Activated CD8-positive, alpha-beta memory T cell treated with anti-CD3 and anti-CD28 coated beads for 1 hour (primary cell): ENCODE measurements at places on chromosomes 6 and 20.

DNA sequence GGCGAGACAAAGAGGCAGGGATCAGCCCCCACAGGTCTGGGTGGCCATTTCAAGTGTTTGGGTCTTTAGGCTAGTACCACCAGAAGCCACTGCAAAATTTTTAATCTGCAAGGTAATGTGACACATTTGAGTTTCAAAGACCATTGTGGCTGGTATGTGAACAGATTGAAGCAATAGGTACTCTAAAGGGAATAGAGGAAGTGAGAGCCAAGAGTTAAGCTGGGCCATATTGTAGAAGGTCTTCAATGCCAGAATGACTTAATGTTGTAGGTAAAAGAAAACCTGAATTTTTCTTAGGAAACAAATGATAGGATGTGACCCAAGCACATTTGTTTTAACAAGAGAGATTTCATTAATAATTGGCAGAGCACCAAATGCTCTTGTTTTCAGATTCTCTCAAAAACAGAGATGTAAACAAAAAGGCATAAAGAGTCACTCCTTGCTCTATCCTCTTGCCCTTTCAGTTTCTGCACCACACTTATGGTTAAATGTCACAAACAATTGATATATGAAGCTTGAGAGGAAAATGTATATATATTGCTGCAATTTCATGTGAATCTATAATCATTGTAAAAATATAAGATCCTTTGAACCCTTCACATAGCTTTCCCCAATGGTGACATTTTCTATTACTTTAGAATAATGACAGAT lies 307.1 kb upstream of the PLN start:
- no peak for DNase-seq

DNA sequence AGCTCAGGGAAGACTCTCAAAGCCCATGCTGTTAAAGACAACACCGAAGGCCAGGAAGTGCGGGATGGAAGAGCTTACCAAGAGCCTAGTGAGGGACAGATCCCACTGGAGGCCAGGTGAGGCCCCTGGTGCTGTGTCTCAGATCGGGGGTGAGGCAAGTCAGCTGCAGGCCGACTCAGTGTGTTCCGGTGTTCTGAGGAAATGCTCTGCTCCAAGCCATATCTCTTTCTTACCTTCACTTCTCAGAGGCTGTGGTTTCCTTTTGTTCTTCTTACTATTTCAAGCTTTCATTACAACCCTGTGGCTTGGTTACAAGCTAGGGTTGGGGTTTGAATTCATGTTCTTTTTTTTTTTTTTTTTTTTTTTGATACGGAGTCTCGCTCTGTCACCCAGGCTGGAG lies 114.3 kb upstream of the ZFP64 start:
- DNase-seq: peak; percentile 1

GRCh38 chr20:4061987-4062386 lies 46.6 kb upstream of the RNF24 start:
- DNase-seq: no peak

DNA sequence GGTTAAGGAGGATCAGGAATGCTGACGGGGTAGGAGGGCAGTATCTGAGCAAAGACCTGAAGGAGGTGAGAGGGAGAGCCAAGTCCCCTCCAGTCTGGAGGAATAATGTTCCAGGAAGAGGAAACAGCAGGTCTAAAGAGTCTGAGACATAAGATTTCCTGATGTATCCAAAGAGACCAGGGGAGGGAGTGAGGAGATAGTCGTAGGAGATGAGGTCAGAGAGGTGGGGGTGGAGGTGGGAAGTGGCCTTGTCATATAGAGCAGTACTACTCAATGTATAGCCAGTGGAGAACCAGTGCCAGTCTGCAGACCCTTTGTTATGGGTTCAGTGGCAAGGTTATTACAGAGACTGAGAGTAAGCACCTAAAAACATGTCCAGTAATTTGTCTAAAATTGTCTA lies 130.6 kb downstream of the COL9A1 start:
- DNase-seq: no peak

DNA sequence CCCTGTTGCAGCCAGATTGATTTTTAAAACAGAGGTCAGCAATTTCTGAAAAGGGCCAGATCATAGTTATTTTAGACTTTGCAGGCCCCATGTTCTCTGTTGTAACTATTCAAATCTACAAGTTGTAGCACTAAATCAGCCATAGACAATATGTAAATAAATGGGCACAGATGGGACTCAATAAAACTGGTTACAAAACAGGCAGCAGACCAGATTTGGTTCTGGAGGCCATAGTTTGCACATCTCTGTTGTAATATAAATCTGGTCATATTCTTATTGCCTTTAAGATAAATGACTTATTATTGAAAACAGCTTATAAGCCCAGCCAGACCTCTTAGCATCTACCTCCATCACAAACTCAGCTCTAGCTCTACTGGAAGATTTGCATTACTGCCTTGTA lies 114.0 kb upstream of the ARG1 start:
- DNase-seq: no peak

- no peak for DNase-seq
These were observed 6.8 kb downstream of the MKKS start for GRCh38 chr20:10427060-10427692.

DNA sequence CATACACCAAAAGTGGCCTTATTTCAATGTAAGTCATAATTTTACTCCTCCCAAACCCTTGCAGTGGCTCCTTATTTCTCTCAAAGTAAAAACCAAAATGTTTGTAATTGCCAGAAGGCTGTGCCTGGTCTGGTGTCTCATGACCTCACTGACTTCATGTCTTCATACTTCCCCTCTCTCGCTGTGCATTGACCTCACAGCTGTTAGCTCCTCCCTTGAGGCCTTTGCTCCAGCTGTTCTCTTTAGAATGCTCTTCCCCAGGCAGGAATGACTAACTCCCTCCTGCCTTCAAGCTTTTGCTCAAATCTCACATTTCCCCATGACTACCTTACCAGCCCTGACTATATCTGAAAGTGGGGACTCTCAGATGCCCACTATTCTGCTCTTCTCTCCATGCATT lies 83.3 kb downstream of the MTFR2 start:
- DNase-seq: no peak

- DNase-seq: no peak
These were observed 28.1 kb downstream of the MAP1LC3A start for GRCh38 chr20:34586488-34587163.

DNA sequence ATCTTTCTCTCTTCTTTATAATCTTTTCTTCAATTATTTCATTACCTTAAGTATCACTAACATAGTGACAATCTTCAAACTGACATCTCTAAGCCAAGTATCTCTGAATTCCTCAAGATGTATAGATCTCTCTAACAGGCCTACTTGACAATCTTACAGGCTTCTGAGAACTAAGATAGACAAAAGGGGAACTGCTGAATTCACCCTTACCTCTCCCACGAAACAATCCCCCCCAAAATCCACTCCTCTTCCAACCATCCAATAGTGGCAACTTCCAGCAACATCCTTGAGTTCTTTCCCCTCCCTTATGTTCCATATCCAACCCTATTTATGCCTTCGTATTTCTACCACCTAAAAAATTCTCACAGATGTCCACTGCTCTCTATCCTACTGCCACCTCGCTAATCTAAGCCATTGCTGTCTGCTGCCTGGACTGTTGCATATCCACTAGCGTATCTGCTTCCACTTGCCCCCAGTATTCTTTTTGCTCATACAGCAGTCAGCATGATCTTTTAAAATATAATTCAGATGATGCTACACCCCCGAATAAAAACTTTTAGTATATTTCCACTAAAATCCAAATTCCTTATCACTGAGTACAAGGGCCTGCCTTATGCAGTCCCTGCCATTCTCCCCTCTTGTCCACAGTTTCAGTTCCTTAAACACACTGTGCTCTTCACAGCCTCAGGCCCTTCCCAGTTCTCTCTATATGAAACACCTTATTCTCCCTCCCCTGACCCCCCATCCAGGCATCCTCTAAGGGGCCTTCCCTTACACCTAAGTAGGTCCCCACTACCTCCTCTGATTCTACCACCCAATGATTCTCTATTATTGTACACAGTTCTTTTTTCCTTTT lies 8.0 kb downstream of the REPS1 start:
- no peak for DNase-seq

DNA sequence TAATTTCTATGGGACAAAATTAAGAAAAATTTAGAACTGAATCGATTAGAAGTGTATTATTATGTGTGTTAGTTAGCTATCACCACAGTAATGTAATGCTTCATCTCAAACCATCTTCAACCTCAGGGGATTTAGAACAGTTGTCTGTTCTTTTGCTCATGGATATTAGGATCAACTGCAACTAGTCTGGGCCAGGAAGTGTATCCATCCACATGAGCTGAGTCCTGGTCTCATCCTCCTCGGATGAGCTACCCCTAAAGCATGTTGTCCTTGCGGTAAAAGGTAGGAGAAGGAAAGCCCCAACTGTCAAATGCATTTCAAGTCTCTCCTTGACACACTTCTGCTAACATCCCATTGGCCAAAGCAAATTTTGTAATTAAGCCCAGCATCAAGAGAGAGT lies 537.7 kb downstream of the KIF16B start:
- no peak for DNase-seq

DNA sequence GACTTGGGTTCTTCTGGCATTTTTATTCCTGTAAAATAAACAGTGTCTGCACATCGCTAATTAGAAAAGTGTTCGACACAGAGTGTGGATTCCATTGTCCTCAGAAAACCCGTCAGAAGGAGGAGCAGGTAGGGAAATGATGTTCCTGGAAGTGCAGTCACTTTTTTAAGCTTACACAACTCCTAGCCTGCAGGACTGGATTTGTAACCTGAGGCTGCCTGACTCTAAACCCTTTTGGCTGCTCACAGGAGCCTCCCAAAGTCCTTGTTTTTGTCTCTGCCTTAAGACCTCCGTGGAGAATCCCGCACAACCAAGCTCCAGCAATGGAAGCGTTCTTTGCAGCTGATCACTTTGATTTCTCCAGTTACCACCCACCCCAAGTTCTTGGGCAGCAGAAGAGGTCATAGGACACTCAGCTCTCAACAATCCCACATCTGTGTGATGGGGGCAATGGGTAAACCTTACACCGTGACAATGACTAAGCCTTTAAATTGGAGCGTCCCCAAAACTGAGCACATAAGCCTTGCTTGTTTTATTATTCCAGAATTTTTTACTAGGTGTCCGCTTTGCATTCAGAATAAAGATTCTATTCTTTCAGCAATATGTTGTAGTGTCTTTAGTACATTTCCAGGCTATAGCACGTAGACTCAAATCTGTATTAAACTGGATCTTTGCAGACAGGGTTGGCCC lies 227.9 kb downstream of the TBXT start:
- no peak for DNase-seq

DNA sequence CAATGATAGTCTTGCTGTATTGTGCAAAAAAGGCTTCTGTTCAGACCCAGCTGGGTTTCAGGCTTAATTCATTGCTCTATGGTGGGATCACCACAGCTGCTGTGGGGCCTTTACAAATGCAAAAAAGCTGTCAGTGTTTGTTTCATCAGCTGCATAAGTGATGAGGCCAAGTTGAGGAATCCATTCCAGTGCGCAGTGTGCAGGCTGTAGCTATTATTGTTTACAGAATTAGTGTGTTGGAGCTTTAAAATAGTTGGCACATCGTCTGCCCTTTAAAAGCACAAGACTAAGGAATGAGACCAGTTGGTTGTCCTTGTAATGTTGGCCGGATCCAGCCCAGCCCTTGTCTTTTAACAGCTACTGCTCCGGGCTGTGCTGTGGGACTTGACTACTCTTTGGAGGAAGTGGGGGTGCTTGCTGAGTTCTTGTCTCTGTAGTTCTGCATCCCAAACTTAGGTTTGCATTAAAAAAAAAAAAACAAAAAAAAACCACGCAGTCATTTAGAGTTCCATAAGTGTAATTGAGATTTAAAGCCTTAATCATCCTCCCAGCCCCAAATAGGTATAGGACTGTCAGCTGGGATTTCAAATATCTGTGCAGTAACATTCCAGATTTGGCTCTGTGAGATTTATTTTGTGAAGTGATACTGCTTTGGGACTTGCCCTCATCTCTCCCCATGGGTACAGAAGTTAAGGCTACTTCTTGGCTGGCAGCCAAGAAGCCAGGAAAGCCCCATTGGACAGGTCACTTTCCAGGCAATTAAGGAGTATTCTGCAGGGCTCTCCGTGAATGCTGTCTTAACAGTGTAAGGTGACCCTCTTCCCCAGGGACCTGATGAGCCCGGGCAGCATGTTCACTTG lies 19.3 kb downstream of the JARID2 start:
- DNase-seq: no peak

DNA sequence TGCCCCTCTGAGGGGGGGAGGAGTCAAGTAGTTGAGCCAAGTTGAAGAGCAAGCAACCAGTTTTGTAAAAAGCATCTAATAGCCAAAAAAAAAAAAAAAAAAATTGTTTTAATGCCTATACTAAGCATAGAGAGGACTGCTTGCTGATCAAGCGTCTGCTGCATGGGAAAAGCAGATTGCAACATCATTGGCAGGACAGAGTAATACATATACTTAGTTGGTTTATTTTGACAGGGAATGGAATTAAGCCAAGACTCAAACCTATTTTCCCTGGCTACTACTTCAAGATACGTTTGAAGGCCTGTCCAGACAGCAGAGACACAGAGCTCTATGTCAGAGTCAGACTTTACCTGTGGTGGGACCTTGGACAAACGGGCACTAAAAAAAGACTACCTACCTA lies 120.5 kb downstream of the RTN4IP1 start:
- no peak for DNase-seq

DNA sequence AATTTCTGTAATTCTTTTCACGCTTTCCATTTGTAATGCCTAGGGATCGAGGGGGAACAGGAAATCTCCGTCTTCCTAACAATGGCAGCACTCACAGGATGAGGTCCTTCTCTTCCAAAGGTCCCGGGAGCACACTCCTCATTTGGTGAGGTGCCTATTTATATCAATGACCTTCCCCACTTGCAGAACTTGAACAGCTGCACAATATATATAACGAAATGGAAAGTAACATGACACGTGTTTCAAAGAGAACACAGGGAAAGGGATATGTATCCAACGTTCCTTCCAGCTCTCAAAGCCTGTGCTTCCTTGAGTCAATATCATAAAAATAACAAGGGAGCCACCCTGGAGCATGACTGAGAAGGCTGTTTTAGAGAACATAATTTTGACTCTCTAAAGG lies 78.6 kb upstream of the RBM24 start:
- DNase-seq: no peak
